ENCODE measurements at places on chromosomes 1 and 21.

DNA sequence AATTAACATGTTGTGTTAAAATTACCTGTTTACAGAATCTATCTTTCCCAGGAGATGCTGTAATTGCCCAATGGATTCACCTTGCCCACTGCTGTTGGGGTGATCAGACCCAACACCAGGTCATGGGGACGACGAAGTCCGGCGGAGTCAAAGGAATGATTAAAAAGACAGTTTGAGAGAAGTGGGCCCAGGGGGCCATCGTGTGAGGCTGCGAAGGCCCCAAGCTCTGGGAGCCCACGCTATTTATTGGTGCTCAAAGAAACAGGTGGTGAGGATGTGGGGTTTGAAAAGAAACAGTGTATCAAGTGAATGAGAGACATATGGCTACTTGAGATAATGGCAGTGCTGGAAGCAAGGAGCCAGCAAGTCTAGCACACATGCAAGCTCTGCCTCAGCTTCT lies 16.3 kb upstream of the L1TD1 start:
- no peak for DNase-seq

DNA sequence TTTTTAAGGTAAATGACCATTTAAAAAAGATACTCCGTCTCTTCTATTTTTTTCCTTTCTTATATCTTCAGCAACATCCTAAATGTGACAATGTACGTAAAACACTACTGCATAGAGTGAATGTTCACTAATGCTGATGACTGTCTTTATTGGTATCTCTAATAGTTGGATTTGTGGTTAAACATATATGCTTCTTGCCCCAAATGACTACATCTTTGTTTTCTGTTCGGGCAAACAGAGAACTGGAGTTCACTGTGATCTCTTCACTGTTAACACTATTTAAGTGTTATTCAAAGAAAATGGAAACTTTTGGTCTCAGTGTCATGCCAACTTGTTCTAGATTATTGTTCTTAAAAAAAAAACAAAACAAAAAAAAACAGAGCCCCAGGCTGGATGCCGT lies 109.4 kb downstream of the KIF26B start:
- no peak for DNase-seq

DNA sequence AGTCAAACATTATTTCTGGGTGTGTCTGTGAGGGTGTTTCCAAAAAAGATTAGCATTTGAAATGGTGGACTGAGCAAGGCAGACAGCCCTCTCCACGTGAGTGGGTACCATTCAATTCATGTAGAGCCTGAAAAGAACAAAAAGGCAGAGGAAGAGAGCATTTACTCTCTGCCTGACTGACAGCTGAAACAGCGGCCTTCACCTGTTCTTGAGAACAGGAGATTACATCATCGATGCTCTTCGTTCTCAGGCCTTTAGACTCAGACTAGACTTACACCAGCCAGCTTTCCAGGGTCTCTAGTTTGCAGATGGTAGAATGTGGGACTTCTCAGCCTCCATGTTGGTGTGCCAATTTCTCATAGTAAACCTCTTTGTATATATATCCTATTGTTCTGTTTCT lies 302.3 kb downstream of the BACH1 start:
- no peak for DNase-seq

- no peak for DNase-seq
Measured at GRCh38 chr1:203396595-203397194, 45.8 kb upstream of the FMOD start.

DNA sequence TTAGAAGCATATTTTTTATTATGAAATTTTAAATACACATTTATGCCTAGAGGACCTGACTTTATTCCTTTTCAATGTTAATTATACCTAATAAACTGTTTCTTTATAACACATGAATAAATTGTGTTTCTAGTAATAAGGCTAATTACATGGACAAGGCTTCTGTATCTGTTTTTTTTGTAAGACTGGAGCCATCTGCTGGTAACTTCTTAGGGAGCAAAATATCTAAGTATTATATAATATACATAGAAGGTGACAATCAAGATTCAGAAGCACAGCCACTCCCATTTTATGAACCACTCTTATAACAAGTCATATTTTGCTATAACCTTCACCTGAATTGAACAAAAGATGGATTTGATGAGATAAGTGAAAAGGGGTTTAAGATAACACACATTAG lies 84.2 kb downstream of the LBR start:
- no peak for DNase-seq

GRCh38 chr1:63904826-63905225 lies 131.0 kb downstream of the ROR1 start:
- no peak for DNase-seq

- DNase-seq, result no peak
Measured at GRCh38 chr1:89609781-89610456, 23.0 kb upstream of the LRRC8C start.

- DNase-seq, result no peak
Measured at GRCh38 chr1:108829498-108829916, 27.4 kb downstream of the AKNAD1 start.

GRCh38 chr1:9689971-9690381 lies 38.4 kb downstream of the PIK3CD start:
- no peak for DNase-seq

DNA sequence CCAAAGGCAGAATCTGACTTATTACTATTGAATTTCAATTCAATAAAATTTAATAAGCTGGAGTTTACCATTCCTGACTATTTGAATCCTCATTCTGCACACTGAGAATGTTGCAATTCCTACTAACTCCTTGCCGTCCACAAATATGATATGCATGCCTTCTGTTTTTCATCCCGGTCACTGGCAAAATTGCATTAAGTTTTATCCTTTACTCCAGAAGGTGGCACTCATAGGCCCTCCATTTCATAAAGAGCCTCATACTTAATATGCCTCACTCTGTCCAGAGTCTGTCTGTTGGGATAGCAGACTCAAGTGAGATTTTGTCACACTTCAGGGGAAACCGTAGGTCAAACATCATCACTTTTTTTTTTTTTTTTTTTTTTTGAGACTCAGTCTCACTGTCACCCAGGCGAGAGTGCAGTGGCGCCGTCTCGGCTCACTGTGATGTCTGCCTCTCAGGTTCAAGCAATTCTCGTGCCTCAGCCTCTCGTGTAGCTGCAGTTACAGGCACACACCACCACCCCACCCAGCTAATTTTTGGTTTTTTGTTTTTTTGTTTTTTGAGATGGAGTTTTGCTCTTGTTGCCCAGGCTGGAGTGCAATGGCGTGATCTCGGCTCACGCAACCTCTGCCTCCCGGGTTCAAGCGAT lies 27.3 kb downstream of the F11R start:
- DNase-seq, result no peak

GRCh38 chr1:119919241-119919640 lies 22.9 kb upstream of the ADAM30 start:
- no peak for DNase-seq

- no peak for DNase-seq
Measured at GRCh38 chr1:10242811-10243210, 32.4 kb downstream of the KIF1B start.

DNA sequence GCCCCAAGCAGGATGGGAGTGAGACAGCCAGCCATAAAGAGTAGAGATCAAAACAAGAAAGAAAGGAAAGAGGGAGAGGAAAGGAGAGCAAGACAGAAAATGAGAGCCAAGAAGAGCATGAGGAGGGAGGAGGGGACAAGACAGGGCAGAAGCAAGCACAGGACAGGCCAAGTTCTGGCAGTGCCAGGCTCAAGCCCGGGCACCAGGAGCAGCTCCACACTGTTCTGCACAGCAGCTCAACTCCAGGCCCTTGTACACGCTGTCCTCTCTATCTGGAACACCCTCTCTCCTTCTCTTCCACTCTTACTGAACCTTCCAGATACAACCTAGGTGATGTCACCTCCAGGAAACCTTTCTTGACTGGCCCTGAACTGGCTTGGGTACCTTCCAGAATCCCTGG lies 11.7 kb downstream of the IFFO2 start:
- no peak for DNase-seq

GRCh38 chr1:63012339-63012738 lies 228.4 kb downstream of the ATG4C start:
- DNase-seq, result no peak

DNA sequence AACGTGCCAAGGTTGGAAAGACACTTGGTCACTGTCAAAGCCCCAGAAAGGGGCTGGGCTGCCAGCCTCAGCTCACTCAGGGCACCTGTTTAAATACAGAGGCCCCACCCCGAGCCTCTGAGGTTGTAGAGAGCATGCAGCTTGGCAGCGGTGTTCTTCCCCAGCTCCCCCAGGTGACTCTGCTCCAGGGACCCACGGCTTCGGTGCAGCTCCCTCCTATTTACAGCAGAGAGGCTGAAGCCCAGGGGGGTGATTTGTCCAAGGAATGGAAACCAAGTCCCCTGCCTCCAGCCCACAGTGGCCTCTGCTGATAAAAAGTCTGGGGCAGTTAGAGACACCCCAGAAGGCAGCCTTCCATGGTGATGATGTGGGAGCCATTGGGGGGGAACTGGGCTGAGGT lies 9.1 kb upstream of the C1QA start:
- no peak for DNase-seq

GRCh38 chr1:16905110-16905867 lies 9.5 kb downstream of the RNU1-2 start:
- no peak for DNase-seq

DNA sequence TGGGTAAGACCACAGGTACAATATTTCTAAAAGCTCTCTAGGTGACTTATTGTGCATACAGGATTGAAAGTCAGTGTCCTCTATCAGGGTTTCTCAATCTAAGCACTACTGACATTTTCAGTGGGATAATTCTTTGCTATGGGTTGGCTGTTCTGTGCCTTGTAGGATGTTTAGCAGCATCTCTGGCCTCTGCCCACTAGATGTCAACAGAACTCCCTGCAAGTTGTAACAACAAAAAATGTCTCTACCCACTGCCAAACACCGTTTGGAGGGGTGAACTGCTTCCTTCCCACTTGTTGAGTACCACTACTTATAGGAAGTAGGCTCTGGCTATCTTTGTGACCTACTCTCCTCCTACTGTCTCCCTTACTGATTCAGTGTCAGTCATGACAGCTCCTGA lies 90.1 kb upstream of the ZRANB2 start:
- DNase-seq, result no peak

DNA sequence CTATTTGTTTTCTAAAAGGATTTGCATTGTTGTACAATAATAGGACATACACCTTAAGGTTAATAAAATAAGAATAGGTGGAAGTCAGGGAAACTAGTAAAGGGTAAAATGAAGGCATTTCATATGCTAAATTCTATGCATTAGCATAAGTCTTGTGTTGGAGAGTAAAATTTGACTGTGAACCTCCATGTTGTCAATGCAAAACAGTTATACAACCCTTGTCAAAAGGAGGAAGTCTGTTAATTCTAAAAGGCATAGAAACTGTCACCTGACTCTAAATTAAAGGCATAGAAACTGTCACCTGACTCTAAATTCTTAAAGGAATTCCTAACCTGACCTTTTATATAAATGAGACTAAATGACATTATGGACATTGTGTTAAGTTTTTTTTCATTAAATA lies 291.8 kb downstream of the OLFM3 start:
- DNase-seq, result no peak

DNA sequence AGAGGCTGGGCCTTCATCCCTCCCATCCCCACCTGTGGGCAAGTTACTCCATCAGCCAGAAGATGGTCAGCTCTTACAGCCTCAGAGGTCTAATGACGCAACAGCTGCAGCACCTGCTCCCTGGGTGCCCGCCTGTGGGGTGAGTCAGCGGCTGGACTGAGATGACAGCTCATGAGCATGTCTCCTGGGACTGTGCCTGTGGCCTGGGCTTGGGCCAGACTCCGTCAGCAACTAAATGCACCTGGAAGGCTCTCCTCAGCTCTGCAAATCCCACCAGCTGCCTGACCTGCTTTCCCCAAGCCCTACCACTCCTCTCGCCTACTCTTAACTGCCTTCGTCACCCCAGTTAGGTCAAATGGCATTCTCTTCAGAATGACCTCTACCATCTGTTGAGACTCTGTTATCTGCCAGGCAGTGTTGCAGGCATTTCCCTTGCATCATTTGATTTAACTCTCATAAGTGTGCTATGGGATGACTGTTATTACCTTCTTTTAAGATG lies 47.7 kb downstream of the ETS2 start:
- DNase-seq, result no peak

DNA sequence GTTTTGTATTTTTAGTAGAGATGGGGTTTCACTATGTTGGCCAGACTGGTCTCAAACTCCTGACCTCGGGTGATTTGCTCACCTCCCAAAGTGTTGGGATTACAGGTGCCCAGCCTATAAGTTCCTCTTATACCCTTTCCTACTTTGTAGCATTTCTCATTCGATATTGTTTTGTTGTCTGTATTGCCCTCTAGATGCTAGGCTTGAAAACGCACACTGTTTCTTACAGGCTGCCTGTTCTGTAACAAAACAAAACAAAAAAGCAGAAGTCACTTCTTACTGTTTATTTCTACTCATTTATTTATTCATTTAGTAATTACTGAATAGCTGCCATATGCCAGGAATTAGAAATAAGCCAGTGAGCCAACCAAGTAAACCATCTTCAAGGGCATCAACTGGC lies 136.9 kb upstream of the BMP8A start:
- no peak for DNase-seq

DNA sequence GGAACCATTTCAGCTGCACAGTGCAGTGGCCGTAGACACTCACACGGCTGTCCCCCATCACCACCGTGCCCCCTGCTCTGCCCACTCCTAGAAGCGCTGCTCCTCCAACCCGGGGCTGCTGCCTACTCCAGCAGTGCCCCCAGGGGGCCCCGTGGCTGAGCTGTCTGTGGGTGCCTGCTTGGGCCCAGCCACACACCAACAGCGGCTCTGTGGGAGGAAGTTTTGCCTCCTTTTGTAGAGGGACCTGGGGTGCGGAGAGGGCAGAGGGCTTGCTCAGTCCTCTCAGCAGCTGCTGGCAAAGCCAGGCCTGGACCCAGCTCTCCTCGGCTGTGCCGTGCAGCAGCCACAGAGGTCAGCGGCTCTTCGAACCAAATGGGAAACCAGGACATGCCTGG lies 11.4 kb upstream of the LRRC3 start:
- no peak for DNase-seq

GRCh38 chr1:74969566-74970135 lies 164.5 kb upstream of the LHX8 start:
- DNase-seq, result no peak

- DNase-seq, result no peak
Measured at GRCh38 chr1:47395433-47395832, 20.7 kb upstream of the FOXE3 start.

DNA sequence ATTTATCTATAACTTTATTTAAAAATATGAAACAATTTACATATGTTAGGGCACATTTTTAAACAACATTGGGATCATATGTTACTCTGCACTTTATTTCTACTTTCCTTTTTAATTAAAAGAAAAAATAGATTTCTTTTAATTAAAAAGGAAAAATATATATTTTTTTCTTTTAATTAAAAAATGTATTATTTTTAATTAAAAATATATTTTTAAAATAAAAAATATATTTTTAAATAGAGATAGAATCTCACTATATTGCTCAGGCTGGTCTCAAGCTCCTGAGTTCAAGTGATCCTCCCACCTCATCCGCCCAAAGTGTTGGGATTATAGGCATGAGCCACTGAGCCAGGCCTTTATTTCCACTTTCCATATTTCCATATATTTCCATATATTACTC lies 36.7 kb downstream of the WARS2 start:
- DNase-seq, result no peak

DNA sequence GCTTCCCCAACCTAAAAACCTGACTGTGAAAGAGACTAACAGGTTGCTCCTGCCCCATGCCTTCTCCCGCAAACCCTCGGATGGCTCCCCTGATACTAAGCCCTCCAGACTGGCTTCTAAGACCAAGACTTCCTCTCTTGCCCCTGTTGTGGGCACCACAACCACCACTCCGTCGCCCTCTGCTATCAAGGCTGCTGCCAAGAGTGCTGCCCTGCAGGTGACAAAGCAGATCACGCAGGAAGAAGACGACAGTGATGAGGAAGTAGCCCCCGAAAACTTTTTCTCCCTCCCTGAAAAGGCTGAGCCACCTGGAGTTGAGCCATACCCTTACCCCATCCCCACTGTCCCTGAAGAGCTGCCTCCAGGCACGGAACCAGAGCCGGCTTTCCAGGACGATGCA lies 19.3 kb downstream of the PRCC start:
- DNase-seq, result no peak

Data from left renal pelvis (tissue), 4 donors.